Stimulated activated CD4-positive, alpha-beta T cell treated with anti-CD3 and anti-CD28 coated beads, Interleukin-4, amount 100 ng/mL, for 1 hour (primary cell): ENCODE measurements at places on chromosomes 16 and 17.
A peak's percentile ranks its signal among the peaks of the same experiment; 100 is the strongest.

GRCh38 chr16:10597187-10597601 is 16.8 kb upstream of the EMP2 start:
- DNase-seq: no peak

DNA sequence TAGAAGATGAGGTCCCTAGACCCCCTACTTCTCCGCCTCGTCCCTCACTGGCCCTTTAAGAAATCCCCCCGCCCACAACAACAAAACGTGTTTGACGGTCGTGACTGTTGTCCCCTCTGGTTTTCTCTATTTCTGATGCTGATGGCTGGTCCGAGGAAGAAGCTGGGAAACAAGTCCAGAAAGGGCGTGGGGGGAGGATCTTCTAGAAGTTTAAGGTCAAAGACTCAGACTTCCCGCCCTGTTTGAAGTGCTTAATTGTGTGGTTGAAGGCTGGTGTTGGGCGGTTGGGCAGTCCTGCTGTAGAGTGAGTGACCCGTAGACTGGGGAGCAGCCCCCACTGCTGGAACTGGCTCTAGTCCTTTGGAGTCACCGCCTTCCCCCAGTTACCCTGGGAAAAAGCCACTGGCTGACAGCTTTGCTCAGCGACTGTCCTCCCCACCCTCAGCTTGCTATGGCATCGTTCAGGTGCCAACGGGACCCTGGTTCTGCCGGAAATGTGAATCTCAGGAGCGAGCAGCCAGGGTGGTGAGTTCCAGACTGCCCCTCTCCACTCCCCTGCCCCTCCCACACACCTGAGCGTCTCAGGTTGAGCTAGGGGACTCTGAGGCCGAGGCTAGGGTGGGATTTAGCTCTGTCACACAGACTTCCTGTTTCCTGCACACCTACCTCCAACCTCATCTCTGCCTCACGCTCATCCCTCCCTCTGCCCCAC is 1.6 kb downstream of the MLLT6 start:
- peak; percentile 42 for DNase-seq

DNA sequence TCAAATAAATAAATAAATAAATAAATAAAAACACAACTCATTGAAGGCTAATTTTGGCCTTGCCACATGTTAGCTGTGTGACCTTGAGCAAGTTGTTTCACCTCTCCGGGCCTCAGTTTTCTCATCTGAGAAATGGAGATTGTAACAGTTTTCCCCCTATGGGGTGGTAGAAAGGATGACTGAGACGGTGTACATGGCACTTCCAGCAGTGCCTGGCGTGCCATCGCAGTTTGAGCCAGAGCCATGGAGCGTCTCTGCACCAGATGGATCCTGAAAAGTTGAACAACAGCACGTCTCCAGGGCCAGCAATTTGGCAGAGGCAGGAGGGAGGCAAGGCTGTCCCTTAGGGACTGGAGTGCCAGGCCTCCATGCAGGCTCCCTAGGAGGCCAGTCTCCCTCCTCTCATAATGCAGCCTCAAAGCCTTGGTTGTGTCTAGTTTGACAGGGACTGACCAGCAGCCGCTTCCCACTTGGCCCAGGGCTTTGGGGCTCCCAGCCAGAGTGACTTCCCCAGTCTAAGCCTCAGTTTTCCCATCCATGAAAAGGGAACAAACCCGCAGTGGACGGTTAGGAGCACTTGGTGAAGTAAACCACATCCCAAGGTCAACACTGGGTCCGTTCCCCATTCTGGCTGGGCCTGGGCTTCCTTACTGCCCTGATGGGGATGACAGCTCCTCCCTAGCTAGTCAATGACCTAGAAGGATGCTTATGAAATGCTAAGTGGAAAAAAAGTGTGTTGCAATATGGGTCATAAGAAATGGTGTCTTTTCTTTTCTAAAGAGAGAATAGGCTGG is 19.3 kb downstream of the SOCS1 start:
- DNase-seq: no peak

GRCh38 chr17:40301315-40301714 is 7.7 kb upstream of the RARA start:
- no peak for DNase-seq

DNA sequence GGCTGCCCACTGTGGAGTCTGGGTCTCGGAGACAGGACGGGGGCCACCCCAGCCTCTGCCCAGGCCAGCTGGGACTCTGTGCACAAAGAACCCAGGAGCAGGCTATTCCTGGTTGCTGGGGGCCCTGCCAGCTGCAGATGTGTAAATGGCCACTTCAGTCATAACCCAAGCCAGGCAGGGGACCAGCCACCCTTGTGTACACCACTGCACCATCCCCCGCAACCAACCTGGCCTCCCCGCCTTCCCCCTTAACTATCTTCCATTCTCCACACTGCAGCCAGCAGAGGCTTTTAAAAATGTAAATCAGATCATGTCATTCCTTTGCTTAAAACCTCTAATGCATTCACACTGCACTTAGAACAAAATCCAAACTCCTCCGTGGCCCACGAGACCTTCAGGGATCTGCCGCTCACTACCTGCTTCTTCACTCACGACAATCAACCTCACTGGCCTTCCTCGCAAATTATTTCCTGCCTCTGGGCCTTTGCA is 28.3 kb downstream of the RTN4RL1 start:
- DNase-seq: no peak

GRCh38 chr17:81666092-81666341 is 388 bp downstream of the OXLD1 start:
- DNase-seq: no peak

GRCh38 chr17:72123530-72124437 is 3.0 kb downstream of the SOX9 start:
- no peak for DNase-seq

DNA sequence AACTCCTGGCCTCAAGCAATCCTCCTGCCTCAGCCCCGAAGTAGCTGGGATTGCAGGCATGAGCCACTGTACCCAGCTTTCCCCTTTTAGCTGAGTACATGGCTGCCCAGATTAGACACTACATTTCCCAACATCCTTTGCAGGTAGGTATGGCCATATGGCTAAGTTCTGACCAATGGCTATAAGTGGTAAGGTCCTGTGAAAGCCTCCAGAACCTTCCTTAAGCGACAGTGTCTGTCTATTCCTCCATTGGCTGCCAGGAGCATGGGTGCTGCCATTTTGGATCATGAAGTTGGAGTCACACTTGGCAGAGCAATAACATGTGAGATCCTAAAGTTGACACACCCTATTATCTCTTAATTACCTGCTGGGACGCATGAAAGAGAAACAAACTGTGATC is 24.4 kb upstream of the CRHR1 start:
- no peak for DNase-seq

- DNase-seq: no peak
Measured at GRCh38 chr17:50562242-50563091, 2.0 kb downstream of the CACNA1G start.

- no peak for DNase-seq
Measured at GRCh38 chr16:77171745-77172635, 19.0 kb upstream of the MON1B start.

DNA sequence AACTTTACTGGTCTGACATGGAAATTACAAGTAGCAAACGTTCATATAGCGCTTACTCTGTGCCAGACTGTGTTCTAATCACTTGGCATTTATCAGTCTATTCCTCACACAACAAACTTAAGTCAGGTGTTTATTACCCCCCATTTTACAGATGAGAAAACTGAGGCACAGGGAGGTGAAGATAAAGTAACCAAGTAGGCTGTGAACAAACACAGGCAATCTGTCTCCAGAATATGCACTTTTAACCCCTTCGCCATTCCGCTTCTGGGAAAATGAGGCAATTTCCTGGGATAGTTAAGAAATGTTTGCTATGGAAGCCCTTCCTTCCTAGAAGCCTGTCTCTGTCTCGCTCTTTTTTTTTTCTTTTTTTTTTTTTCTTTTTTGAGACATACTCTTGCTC is 12.2 kb upstream of the CXCL16 start:
- DNase-seq: no peak

DNA sequence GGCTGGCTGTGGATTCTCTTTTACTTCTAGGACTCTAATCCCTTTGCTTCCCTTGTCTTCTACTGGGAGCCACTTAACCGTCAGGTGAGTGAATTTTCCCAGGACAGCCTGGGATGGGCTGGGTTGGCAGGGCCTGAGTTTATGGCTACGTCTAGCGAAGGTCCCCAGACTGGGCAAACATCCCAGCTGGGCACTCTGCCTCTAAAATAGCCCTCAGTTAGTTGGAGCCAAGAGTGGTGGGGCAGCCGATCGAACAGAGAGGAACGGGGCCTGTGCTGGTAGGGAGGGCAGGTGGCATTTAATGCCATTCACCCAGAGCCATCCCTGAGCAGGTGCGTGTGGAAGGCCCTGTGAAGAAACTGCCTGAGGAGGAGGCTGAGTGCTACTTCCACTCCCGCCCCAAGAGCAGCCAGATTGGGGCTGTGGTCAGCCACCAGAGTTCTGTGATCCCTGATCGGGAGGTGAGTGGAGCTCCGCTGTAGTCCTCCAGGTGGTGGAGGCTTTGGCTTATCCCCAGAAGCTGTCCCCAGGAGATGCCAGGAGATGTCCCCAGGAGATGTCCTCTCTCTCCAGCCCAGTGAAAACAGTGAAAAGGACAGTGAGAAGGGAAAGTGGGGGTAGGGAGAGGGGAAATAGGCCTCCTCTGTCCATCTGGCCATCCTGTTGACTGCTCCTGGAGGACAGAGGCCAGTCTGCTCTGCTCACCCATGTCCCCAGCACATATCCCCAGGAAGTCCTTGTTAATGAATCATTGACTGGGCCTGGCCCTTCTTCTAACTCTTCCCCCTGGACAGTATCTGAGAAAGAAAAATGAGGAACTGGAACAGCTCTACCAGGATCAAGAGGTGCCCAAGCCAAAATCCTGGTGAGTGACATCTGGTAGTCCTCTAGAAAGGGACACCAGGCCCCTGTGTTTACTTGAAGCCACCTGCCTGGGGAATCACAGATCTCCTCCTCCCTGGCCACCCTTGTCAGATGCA is 4.4 kb downstream of the PNPO start:
- DNase-seq: no peak

DNA sequence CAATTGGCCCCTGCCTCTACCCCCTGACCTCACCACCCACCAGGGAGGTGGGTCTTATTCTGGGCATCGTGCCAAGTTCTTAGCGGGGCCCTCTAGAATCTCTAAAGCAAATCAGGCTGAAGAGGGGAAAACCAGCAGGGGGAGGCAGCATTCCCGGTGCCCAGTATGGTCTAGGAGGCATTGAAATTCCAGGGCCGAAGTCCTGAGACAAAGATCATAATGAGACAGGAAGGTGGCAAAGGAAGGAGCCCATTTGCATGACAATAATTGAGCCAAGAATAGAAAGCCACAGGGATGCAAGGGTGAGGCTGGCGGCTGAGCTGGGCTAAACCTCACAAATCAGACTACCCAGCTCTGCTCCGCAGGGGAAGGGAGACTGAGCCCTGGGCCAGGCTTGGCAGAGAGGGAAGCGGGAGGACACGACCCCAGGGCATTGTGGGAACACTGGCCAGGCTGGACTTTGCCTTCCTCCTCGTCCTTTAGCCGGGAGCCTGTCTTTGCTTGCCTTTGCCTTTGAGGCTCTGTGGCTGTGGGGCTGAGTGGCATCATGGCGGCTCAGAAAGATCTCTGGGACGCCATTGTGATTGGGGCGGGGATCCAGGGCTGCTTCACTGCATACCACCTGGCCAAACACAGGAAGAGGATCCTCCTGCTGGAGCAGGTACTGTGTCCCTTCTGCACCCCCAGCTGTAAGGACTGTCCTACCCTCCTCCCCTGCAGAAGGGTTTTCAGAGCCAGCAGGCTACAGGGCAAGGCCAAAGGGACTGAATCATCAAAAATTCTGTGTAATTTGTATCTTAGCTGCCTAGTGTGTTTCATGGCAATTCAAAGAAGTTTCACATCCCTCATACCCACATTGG is at the start of gene PIPOX:
TSS of gene PIPOX (plus strand) at position 463 of the 860 bp plus-strand sequence. CDS start at position 548, 85 bp downstream.
- DNase-seq: no peak

GRCh38 chr16:73047536-73048291 is at the start of gene ZFHX3:
Gene ZFHX3, minus strand, starts transcription at chr16:73048128. Its CDS starts 87,983 bp downstream, at chr16:72960145.
- peak; percentile 26 for DNase-seq

DNA sequence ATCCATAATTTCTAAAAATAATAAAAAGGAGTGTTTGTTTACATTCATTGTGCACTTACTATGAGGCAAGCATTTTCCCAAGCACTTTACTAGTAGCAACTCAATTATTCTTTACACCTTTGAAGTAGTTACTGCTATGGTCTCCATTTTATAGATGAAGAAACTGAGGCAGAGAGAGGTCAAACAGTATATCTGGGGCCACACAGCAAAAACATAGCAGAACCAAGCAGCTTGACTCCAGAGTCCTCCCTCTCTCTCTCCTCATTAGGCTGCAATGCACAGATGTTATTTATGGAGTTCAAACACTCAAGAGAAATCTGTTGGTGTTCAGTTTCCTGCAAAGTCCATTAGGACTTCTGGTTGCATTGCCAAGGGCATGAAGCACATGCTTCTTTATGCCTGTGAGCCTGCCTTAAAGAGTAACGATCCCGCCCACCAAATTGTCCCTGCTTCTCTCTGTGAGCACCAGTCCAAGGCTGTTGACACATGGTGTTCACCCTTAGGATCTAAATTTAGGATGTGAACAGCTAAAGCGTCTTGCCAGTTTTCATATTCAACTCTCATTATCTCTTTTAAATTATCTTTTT is 44.0 kb downstream of the GPRC5B start:
- DNase-seq: no peak

GRCh38 chr17:44374306-44375195 is 10.9 kb upstream of the FAM171A2 start:
- no peak for DNase-seq

DNA sequence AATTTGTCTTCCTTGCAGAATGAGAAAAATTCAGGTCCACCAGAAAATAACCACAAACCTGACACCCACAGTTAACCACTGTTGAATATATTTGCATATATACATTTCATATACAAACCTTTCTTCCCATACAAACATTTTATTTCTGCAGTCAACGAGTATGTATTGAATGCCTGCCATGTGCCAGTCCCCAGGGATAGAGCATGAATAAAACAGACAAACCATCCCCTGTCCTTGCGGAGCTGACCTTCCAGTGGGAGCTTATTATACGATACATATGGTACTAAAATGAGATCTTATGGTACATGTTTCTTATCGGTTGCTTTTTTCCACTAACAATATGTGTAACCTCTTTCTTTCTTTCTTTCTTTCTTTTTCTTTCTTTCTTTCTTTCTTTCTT is 116.7 kb downstream of the PITPNC1 start:
- no peak for DNase-seq

- no peak for DNase-seq
Measured at GRCh38 chr16:78461496-78462287, 362.2 kb downstream of the WWOX start.

GRCh38 chr16:4273858-4274311 is 1.1 kb upstream of the TFAP4 start:
- DNase-seq: peak; percentile 48
